ENCODE measurements at places on chromosomes 2 and 18.

DNA sequence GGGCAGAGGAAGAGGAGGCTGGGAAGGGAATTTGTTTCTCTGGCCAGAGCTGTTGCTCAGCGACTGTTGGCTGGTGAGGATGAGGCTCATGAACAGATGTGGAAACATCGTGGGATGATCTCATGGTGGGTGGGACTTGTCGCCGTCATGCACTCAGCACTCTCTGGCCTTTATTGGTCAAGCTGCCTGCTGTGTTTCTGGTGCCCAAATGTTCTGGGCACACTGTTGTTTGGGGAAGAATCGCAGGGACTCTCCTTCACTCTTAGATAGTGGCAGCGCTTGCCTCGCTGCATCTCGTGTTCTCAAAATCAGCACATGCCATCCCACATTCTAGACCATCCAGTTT, 145.6 kb downstream of the AGAP1 start:
- no peak for DNase-seq

- DNase-seq: no peak
Measured at GRCh38 chr18:76564117-76564516, 69.1 kb upstream of the ZNF516 start.

DNA sequence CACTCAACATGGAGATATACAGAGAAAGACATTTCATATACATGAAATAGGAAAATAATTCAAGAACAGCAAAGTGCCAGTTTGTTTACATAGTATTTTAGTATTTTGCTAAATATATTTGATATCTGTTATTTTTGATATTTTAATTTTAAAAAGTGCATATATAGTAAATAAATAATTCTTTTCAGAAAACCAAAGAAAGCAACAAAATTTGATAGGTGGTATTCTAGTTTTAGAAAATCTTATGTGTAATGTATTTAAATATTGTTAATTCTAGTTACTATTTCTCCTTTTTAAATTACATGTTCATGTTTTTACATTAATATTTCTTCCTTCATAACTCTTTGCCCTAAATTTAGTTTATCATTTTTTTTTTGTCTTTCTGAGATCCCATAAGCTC, 34.5 kb upstream of the FAM171B start:
- no peak for DNase-seq

GRCh38 chr2:1974397-1974796, 230.1 kb upstream of the PXDN start:
- DNase-seq: no peak

DNA sequence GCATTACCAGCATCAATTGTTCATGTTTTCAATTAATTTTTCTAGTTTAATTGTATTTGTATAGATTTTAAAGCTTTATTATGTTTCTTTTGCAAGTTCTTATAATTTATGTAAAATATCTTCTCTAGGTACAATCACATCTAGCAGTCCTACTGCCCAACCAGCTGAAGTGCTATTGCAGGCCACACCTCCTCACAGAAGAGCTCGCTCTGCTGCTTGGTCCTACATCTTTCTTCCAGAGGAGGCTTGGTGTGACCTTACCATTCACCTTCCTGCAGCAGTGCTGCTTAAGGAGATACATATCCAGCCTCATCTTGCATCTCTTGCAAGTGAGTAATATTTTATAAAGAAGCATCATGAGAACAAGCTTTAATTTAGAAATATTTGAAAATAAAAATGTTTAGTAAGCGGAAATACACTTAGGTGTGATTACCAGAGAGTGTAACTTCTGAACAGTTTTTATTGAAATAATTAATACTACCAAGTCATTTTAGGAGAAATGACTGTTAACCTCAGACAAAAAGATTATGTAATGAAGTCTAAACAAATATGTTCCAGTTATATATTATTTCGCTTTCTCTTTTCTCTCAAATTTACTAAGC, 122.9 kb upstream of the TTC27 start:
- no peak for DNase-seq

All from activated CD4-positive, alpha-beta T cell treated with anti-CD3 and anti-CD28 coated beads for 1 hour (primary cell).